T-cell (primary cell): ENCODE measurements at places on chromosomes 6 and 20. TPM values are rescaled to one million over a fixed set of nuclear protein-coding genes. Genes with fewer than 3 reads are reported as not detected.

GRCh38 chr20:23099791-23100719 lies 13.9 kb upstream of the CD93 start:
- DNase-seq = no peak

DNA sequence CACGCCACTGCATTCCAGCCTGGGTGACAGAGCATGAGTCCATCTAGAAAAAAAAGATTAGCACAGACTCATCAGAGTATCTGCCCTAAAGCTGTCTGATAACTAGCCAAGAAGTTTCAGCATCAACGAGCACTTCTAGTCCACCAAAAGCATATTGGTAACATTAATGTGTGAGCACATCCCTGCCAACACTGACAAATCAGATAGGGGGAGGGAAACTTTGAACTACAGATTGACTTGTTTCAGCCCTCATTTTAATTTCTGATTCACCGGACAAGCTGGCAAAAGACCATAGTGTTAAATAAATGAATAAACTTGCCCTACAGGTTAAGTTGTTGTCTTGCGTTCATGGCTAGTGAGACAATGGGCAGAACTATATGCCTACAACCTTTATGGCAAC lies 7.7 kb upstream of the SEC63 start:
- DNase-seq = no peak

ELOVL4 gene
- total RNA-seq = 2.6 TPM

- no peak for DNase-seq
Measured at GRCh38 chr6:100257793-100258395, 206.8 kb downstream of the SIM1 start.

XKR7 gene
- total RNA-seq = not detected

- no peak for DNase-seq
Measured at GRCh38 chr6:4965562-4966389, 38.1 kb downstream of the RPP40 start.

PTCHD4 gene
- total RNA-seq = not detected

DNA sequence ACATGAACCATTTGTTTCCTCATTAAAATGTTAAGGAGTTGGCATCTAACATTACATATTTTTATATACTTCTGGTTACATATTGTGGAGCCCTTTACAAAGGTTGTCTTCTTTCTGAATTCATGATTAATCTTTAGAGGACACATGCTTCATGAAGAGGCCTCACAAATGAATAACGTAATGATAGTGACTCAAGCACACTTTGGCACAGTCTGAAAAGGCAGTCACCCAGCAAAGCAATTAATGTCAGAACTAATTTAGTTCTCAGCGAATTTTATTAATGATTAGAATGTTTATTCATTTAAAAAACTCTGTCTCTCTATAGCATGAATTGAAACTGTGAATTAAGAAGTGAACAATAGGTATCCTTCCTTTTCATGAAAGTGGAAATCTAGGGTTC lies 854.2 kb downstream of the PHF3 start:
- no peak for DNase-seq

- no peak for DNase-seq
Measured at GRCh38 chr6:75619230-75619899, 17.7 kb downstream of the SENP6 start.

ROMO1 gene
- total RNA-seq = 62.5 TPM

JPH2 gene
- not detected for total RNA-seq

- no peak for DNase-seq
Measured at GRCh38 chr6:35234901-35235300, 21.1 kb downstream of the SCUBE3 start.

DNA sequence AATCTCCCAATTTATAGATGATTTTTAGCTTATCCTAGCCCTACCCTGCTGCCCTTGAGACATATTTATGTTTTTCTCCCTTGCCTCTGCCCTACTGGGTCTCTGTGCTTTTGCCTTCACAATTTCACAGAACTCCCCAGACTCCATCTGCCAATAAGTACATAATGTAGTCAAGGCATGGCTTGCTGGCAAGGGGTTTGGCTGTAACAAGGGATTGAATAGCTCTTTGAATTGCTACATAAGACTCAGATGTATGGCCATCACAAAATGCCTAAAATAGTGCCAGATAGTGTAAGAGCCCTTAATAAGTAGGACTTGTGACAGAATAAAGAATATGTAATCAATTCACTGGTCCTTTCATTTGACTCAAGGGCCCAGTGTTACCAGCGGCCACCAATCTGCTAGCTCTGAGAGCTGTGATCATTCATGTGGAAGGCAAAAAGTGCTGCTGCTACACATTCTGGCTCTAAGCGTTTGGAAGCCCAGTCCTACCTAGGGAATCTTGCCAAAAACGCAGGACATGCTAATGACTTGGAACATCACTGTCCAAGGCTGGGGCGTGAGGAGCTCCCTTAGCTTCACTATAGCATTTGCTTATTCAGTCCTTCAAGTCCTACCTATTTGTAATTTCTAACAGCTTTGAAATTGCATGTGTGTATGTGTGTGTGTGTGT lies 20.5 kb downstream of the CLVS2 start:
- DNase-seq = no peak

ZC2HC1B gene
- total RNA-seq = not detected

DNA sequence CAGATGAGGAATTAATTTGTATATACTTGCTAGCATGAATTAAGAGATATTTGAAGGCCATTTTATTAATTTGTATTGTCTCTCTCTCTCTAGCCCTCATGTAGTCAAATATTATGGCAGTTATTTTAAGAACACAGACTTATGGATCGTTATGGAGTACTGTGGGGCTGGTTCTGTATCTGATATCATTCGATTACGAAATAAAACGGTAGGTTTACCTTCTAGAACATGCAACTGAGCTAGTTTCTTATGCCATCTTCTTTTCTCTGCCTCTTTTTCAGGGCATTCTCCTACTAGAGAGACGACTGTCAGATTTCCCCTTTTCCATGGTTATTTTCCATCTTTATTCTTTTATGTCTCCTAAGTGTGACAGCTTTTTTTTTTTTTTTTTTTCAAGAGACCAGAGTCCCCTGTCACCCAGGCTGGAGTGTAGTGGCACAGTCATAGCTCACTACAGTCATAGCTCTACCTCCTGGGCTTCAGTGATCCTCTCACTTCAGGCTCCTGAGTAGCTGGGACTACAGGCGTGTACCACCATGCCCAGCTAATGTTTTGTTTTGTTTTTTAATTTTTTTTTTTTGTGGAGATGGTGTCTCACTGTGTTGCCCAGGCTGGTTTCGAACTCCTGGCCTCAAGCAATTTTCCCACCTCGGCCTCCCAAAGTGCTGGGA lies 15.6 kb downstream of the STK4 start:
- no peak for DNase-seq

GRCh38 chr20:52921340-52921739 lies 50.8 kb upstream of the TSHZ2 start:
- no peak for DNase-seq

RHAG gene
- total RNA-seq = 0.51 TPM

DNA sequence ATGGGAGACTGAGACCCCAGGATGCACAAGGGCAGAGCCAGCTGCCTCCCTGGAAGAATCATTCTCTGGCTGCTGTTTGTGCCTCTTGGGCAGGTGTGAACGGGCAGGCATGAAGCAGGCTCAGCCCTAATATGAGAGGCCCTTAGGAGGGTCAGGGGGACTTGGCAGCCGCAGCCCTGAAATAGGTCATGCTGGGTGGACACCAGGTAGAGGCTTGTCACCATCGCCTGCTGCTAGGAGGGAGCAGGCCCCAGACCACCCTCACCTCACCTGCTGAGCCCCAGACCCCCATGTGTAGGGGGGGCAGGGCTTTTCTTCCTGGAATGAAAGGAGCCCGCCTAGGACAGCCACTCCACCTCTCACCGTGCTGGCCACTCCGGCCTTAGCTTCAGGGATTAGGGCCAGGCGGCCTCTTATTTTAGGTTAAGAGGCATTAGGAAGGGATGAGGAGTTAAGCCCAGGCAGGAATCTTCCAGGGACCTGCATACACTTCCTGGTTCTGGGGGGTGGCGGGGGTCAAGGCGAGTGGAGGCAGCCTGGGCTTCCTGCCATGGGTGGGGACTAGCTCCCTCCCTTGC lies 92.4 kb downstream of the ASXL1 start:
- no peak for DNase-seq

GRCh38 chr20:50136822-50137599 lies 16.5 kb downstream of the PEDS1 start:
- DNase-seq = no peak

DNA sequence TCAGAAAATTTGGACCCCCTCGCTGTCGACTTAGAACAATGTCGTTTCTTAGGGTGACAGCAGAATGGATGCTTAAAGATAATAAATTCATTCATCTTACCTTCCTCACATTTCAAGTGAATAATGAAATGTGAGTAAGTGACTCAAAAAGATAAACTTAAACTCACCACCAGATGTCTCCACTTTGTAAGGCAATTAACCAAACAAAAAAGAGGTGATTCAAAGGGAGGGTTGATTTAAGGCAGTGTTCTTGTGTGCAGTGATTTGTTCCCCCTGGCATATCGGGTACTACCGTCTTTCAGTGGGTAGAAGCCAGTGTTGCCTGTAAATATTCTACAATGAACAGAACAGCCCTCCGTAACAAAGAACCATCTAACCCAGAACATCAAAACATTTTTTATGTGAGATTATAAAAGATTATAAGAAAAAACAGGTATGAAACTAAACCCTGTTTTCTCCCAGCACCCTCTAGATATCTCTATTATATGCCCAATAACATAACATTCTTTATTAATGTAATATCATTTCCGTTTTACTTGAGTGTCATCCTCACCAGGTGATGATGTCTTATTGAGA lies 589.7 kb downstream of the CBLN4 start:
- DNase-seq = no peak

NKX2-4 gene
- total RNA-seq = not detected

DNA sequence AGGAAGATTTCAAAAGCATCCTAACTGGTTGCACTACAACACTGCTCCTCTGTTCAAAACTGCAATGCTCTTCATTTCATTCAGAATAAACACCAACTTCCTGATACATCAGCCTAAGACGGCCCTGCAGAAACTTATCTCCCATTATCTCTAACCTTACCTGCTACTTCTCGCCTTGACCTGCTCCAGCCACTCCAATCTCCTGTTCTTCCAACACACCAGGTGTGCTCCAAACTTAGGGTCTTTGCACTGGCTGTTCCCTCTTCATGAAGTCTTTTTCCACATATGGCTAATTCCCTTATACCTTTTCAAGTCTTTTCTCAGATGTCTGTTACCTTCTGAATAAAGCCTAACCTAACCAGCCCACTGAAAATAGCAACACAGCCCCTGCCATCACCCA lies 32.1 kb downstream of the PHIP start:
- no peak for DNase-seq

PTPN1 gene
- total RNA-seq = 50.7 TPM

GRCh38 chr6:53645859-53646258 lies 19.7 kb downstream of the KLHL31 start:
- no peak for DNase-seq

- DNase-seq = no peak
Measured at GRCh38 chr20:2756056-2756611, 44.3 kb downstream of the CPXM1 start.

GRCh38 chr20:57593134-57593886 lies 26.9 kb downstream of the ZBP1 start:
- DNase-seq = no peak

- DNase-seq = no peak
Measured at GRCh38 chr6:53009056-53009455, 14.0 kb upstream of the GSTA4 start.

- no peak for DNase-seq
Measured at GRCh38 chr6:116564921-116565872, 6.1 kb upstream of the RWDD1 start.
